RPMI8226 (cell line): ENCODE measurements at places on chromosomes 13 and 19.

- peak; percentile 67 for DNase-seq
Observed at GRCh38 chr19:10551698-10552301, 8.1 kb downstream of the ATG4D start.

DNA sequence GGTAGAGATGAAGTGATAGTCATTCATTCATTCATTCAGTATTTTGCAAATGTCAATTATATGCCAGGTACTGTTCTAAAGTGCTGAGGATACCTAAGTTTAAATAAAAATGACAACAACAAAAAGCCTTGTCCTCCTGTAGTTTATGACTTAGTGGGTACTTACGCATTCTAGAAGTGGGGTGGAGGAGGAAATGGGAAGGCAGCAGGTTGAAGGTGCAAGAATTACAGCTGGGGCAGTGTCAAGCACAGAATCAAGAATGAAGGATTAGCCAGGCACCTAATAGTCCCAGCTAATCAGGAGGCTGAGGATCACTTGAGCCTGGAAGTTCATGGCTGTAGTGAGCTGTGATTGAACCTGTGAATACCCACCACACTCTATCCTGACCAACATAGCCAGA, 90.7 kb upstream of the STARD13 start:
- DNase-seq: no peak

GRCh38 chr19:4773047-4773640, 18.4 kb upstream of the FEM1A start:
- DNase-seq: no peak

DNA sequence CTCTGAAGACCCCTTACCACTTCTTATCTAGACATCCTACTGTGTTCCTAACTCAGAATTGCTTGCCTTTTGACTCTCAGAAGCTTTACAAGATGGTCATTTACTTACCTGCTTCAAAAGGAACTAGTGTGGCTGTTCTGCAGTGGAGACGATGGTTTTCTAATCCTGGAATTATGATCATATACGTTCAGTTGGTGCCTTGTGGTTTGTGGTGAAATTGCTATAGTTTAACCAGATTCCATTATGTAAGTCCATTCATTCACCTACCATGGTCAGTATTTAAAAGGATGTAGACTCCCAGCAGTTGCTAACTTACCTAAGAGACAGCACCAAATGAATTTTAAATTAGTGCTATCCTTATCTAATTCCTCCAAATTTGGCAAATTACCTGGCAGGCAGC, 210.9 kb downstream of the SHISA2 start:
- DNase-seq: no peak

DNA sequence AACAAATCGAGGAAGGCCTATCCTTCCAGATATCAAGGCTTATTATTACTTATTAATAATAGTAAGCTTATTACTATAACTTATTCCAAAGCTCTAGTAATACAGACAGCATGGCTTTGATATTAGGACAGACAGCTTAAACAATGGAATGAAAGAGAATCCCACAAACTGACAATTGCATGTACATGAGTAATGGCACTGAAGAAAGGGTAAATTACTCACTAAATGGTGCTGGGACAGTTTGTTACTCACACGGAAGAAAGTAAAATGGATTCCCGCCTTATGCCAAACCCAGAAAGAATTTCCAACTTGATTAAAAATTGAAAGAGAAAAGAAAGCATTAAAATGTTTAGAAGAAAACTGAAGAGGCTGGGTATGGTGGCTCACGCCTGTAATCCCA, 60.3 kb downstream of the MIPEP start:
- DNase-seq: no peak

GRCh38 chr19:31317093-31317492, 32.1 kb downstream of the TSHZ3 start:
- DNase-seq: no peak

DNA sequence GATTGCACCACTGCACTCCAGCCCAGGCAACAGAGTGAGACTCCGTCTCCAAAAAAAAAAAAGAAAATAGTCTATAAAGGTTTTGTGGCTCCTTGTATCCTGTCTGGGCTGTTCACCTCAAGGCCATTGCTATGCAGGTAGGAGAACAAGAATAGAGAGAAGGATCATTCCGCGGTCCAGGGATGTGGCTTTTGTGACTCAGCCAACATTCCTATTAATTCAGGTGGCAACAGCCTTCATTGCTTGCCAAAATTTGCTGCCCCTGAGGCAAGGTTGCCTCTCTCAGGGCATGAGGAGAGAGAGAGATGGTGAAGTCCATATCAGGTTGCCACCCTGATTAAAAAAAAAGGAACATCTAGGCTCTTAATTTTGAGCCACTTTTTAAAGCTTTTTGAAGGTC, 8.0 kb downstream of the ZNF551 start:
- no peak for DNase-seq

DNA sequence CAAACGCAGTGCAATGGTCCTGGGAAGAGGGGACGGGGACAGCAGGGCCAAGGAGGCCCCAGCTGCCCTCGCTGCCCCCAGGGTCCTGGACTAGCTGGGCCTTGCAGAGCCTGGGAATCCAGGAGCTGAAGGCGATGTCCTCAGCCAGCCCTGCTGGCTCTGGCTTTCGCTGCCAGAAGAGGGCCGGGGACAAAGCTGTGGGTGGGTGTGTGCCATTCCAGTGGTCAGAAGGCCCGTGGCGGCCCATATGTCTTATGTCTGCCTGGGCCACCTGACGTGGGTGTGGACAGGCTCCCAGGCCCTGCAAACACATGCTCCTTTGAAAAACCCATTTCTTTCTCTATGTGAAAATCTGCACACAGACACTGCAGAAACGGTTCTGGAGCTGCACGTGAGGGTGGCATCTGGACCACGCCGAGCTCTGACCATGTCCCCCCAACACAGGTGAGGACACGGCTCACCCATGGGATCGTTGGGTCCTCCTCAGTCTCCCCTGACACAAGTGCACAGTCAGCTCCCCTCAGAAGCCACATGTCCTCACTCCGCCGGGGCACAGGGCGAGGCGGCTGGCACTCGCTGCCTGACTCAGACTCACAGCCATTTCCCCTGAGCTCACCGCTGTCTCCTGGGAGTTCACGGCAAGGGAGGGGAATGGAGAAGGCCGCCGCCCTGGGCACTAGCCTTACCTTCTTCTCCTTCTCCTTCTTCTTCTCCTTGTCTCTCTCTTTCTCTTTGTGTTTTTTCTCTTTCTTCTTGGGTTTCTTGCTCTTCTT, 16.9 kb downstream of the IZUMO4 start:
- DNase-seq: no peak
